Activated CD4-positive, alpha-beta T cell treated with anti-CD3 and anti-CD28 coated beads, Interleukin-2, Interleukin-6, amounts not matched to agents 100 ng/mL and 50 ng/mL, durations not matched to agents 16 hours and 8 hours (primary cell): ENCODE measurements at places on chromosomes 2 and 18.

DNA sequence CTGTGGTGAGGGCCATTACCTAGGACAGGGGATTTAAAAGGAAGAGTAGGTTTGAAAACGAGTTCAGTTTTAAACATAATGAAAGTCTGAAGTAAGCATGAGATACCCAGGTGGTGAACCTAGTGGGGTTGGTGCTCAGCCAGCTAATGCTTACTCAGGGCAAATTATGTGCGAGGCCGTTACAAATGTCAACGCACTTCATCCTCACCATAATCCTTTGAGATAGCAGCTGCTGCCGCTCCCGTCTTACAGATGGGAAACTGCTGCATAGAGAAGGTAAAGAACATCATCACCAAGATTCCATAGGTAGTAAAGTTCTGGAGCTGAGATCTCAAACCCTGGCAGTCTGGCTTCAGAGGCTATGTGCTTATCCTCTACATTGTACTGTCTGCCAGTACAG lies 209.0 kb downstream of the DYM start:
- no peak for DNase-seq

DNA sequence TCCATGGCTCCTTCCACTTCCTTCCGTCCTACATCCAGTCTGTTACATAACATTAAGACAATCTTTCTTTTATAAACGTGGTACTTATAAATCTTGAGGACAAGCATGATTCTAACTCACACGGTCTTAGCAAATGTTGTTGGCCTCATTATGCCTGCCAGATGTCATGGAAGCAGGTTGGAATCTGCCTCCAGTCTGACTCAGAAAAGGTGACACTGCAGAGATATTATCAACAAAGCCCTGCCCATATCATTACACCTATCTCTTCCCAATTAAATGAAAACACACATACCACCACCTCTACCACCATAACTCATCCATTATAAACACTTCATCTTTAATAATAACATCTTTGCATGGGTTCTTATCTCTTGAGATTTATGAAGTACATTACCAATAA lies 334.7 kb upstream of the CHAC2 start:
- no peak for DNase-seq

GRCh38 chr2:53715568-53715967 lies 52.0 kb upstream of the CHAC2 start:
- DNase-seq: no peak

- DNase-seq: no peak
These were observed 31.2 kb upstream of the EN1 start for GRCh38 chr2:118878531-118879149.

GRCh38 chr2:10367472-10368439 lies 65.1 kb downstream of the HPCAL1 start:
- DNase-seq: no peak

- DNase-seq: no peak
These were observed 132.2 kb downstream of the AKAIN1 start for GRCh38 chr18:5064841-5065370.

DNA sequence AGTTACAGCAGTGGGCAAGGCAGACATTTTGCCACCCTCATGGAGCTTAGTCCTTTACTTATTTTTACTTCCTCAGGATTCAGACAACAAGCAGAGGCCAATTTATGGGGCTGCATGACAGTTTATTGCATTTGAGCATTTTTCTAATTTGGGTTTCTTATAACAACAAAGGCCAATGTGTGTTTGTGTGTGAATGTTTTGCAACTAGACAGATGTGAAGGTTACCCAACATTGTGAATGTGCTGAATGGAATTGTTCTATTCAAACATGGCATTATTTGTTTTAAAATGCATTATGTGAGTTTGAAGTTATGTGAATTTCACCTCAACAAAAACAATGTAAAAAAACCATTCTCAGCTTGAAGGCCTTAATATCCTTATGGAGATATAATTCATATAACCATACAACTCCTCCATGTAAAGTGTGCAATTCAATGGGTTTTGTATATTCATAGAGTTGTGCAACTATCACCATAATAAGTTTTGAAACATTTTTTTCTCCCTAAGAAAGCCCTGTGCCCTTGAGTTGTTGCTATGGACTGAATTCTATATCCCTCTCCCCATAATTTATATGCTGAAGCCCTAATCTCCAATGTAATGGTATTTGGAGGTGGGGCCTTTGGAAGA lies 57.3 kb downstream of the CCDC195 start:
- no peak for DNase-seq

GRCh38 chr2:2663401-2664036 lies 332.4 kb upstream of the MYT1L start:
- DNase-seq: no peak

- DNase-seq: no peak
These were observed 224.2 kb upstream of the CXCR4 start for GRCh38 chr2:136342138-136342537.

- DNase-seq: no peak
These were observed 5.4 kb downstream of the HS6ST1 start for GRCh38 chr2:128313091-128313836.

DNA sequence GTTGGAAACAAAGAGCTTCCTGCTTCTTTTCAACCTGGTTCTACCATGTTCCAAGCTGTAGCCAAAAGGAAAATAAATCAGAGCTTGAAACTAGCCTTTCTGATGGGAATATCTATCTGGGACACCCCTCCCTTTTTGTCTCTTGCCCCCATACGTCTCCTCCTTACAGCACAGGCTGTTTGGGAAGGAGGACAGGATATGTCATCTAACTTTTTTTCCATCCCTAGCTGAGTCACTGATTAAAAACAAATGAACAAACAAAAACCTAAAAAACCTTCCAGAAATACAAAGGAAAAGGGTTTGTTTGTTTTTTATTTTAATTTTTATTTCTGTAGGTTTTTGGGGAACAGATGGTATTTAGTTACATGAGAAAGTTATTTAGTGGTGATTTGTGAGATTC lies 151.6 kb downstream of the FAM210A start:
- no peak for DNase-seq

DNA sequence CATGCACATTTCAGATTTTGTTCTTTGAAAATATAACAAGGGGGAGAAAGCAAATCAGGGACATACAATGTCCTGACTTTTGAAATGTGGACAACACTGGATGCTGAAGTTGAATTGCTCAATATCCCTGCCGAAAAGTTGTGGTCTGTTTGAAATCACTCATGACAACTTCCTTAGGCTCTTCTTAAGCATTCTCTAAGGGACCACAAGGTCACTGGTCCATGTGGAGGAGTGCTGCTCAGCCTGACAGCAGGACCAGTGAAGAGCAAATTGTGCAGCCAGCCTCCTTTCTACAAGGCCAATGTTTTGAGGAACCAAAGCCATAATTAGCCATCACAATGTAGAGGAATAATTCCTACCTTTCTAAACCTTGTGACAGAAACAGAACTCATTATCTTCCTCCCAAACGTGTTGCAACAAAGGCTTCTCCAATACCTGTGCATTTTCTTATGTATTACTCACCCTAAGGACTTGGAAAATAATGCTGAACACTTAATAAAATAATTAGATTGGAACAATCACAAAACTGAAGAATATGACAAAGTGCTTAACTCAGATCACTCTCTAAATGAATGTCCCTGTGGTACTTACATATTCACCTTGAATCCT lies 1477.6 kb upstream of the NXPH2 start:
- DNase-seq: no peak

DNA sequence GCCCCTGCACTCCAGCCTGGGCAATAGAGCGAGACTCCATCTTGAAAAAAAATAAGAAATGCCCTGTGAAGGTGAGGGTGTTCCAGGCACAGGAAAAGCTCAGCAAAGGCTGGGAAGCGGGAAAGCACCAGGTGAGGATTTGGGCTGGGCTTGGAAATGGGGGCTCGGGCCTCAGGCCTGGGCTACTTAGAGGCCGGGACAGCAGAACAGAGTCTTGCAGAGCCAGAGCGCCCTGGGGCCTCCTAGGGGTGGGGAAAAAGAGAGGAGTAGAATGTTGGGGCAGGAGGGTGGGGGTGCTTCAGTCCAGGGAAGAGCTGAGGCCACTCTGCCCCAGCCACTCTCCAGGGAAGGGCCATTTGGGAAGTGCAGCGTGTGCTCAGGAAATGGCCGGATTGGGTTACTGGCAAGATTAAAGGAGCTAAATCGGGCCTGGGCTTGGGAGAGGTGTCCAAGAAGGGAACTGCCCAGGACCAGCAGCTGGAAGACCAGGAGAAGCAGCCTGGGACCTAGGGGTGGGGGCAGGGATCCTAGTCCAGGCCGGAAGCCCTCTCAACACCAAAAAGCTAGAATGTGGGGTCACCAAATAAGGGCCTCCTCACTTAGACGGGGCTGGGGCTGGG lies 13.8 kb upstream of the DES start:
- DNase-seq: no peak

- DNase-seq: no peak
These were observed 110.7 kb upstream of the APCDD1 start for GRCh38 chr18:10343778-10344177.

DNA sequence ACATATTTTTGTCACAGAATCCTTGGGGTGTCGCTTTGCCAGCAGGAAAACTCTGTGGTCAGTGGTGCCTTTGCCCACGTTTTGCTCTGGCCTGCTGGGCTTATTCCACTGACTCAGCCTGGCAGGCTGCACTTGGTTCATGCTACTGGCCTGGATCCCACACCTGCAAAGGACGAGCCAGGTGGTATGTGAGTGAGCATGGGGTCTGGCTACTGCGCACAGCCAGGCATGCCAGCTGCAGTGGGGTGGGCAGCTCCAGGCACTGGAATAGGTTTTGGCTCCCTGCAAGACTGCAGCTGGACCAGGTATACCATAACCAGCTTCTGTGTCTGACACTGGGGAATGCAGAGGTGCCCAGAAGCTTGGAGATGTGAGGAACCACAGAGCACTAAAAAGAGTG lies 197.9 kb upstream of the VRK2 start:
- no peak for DNase-seq

- DNase-seq: no peak
These were observed 122.5 kb downstream of the KLHL29 start for GRCh38 chr2:23507267-23508065.

DNA sequence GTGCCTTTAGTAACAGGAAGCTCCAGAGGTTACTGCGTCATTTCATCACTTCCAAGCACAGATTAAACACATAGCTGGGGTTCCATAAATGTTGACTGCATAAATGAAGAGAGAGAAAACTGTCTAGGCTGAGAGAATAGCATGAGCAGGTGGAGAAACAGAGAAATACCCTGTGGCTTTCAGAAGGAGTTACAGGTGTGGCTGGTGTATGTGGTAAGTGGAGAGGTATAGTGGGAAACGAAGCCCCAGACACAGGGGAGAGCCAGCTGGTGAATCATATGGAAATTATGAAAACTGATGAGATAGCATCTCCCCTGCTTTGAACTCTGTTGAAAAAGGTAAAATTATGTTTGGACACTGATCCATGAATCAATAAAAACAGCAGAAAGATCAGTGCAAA lies 807.4 kb upstream of the POU3F3 start:
- no peak for DNase-seq

DNA sequence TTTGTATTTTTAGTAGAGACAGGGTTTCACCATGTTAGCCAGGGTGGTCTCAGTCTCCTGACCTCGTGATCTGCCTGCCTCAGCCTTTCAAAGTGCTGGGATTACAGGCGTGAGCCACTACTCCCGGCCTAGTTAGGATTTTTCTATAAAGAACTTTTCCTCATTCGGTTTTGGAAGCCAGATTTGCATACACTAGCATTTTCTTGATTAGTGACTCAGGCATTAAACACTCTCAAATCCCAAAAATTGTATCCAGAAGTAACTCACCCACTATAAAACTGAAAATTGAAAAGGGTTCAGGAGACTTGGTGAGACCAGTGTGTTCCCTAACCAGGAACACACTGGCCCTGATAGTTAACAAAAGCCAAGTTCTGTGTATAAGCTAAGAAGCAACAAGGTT lies 25.2 kb downstream of the EIF2AK3 start:
- no peak for DNase-seq

DNA sequence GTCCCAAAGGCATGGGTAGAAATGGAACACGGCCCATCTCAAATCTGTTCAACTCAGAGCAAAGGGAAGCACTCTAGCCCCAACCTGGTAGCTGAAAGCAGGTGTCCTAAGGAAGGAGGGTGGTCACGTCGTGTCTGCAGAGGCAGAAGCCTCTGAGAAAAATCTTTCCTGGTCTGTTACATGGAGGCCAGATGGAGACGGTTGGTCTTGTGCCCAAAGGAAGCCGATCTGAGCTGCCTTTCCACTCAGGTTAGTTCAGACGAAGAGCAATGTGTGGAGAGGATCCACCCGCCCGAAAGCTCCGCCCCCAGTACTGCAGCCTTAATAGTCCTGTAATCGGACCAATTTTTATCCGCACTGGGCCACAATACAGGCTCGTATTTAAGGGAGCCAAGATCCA lies 54.9 kb upstream of the AMMECR1L start:
- no peak for DNase-seq

- no peak for DNase-seq
These were observed 102.6 kb downstream of the MYO5B start for GRCh38 chr18:50092245-50092805.

GRCh38 chr2:48600204-48600813 lies 17.3 kb upstream of the GTF2A1L start:
- DNase-seq: peak; percentile 57

DNA sequence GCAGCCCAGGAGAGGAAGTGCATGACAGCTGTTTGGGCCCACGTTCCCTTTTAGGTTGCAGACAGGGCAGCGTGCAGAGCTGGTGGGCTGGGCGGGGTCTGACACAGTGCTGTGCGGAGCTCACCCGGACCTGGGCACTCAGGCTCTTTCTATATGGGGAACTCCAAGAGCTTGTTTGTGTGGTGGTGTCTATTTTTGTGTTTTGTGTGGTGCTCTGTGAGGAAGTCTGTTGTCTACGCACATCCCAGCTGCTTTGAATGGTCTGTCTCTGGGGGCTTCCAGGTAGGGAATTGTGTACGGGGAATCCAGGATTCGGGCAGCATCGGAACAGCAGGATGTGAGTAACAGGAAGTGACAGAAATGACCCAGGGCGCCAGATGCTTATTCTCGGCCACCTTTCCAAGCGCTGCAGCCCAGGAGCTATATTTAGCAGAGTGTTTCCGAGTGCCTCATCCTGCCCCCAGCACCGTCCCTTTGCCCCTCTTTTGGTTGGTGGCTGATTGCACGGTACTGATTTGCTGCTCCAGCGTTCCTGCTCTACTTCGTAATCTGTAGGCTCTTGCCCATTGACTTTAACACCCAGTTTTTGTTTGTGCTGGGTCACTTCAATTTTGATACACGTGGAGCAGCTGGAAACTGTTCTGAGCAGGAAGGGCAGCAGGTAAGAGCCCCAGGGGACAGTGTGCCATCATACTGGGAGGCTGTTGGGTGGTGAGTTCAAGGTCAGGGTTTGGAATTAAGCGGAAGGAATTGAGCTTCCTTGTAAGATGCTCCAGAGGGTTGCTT lies 64.7 kb downstream of the DGKD start:
- DNase-seq: peak; percentile 54

- DNase-seq: no peak
These were observed 101.6 kb downstream of the GFPT1 start for GRCh38 chr2:69285379-69285894.
